Mammary epithelial cell (primary cell): ENCODE measurements at places on chromosomes 6 and 20. TPM values are rescaled to one million over a fixed set of nuclear protein-coding genes. Genes with fewer than 3 reads are reported as not detected.

C6orf118 gene
- total RNA-seq = not detected

GDAP1L1 gene
- not detected for total RNA-seq

HRH3 gene
- total RNA-seq = not detected in 2 replicates

CCN5 gene
- not detected in 2 replicates for total RNA-seq

LY6G6F gene
- total RNA-seq = not detected
